ENCODE measurements at places on chromosomes 7 and 10.

- DNase-seq: no peak
Measured at GRCh38 chr7:1691601-1692514, 21.8 kb downstream of the ELFN1 start.

GRCh38 chr7:26729150-26729775 is 135.1 kb downstream of the SKAP2 start:
- no peak for DNase-seq

DNA sequence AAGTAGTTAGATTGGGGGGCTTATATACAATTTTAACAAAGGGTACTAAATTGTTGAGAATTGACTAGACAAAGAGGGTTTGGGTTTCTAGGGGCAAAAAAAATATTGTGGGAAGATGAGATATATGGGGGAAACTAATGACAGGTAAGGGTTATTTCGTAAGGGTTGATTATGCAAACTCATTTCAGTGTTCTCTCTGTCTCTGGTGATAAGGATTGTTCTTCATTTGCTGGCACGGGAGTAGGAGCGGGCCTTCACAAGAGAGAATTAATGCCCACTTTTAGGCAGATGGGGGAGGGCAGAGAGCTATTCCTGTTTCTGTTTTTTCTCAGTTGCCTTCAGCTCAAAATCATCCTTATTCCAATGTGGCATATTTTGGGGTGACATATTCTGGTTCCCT is 258.4 kb downstream of the EXOC4 start:
- no peak for DNase-seq

- no peak for DNase-seq
Measured at GRCh38 chr10:52811776-52812175, 39.2 kb upstream of the MBL2 start.

DNA sequence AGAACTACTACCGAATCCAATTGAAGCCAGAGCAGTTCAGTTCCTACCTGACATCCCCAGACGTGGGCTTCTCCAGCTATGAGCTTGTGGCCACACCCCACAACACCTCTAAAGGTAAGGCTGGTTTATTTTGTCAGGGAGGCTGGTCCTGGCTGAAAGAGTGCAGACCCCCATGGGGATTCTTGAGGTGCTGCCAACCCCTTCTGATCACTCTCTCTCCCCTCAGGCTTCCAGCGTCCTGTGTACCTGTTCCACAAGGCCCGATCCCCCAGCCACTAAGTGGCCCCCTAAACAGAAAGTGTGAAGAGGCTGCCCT is 3.1 kb downstream of the PPP1R35 start:
- DNase-seq: no peak

DNA sequence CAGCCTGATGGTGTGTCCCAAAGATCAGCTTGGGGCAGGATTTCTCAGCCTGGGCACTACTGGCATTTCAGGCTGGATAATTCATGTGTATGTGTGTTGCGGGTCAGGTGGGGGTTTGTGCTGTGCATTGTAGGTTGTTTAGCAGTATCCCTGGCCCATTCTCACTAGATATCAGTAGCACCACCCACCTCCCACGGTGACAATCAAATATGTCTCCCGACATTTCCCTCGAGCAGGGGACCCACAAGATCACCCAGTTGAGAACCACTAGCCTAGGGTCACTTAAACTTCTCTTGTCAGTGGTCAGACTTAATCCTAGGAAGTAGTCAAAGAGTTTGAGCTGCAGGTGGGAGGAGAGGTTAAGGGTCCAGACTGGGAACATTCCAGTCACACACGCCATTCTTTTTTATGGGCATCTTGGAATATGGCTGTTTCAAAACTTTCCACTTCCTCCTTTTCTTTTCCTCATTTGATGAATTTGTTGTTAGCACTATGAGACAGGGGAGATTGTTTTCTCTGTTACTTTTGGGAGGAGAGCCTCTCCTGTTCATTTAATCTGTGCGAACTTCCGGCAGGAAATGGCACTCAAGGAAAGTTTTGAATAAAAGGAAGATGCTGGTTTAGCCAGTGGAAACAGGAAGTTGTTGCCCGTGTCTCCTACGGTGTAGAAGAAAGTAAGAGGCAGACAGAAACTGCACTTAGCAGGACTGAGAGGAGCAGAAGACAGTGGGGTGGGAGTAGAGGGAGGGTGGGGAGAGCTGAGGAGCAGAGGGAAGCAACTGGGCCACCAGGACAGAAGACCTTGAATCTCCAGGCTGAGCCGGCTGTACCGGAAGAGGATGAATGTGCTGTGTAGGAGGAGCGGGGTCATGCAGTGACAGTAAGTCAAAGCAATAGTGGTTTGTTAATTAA is 17.6 kb upstream of the EXOC6 start:
- peak; percentile 33 for DNase-seq

DNA sequence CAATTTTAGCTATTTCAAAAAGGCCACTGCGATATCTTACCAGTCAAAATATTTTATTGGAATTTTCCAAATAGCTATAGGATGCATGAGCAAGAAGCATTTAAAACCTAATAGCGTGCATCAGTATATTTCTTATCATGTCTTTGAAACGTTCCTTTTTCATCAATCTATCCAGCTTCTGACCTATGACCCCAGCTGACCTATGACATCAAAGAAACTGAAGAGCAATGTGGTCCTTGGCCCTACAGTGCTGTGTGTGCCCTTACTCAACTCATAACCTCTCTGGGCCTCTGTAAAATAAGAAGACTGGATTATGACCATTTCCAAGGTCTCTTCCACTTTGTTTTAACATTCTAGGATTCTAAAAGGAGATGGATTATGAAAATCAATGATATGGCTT is 118.2 kb downstream of the ZNF22 start:
- DNase-seq: no peak

DNA sequence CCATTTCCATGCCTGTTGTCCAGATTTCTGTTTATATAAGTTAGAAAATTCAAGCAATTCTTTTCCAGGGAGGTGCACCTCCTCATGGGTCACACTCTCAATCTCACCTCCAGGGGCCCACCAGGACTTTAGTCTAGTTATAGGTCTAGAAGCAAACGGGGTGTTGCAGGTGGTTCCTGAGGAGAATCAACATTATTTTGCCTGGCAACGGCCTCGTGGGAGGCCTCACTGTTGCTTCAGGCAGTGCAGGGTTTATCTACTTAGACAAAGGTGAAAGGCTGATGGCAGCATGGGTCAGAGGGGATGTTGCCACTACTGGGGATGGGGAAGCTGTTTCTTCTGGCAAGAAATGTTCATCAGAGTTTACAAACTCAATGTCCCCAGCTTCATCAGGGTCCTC is 56.7 kb upstream of the LRRC18 start:
- DNase-seq: no peak

DNA sequence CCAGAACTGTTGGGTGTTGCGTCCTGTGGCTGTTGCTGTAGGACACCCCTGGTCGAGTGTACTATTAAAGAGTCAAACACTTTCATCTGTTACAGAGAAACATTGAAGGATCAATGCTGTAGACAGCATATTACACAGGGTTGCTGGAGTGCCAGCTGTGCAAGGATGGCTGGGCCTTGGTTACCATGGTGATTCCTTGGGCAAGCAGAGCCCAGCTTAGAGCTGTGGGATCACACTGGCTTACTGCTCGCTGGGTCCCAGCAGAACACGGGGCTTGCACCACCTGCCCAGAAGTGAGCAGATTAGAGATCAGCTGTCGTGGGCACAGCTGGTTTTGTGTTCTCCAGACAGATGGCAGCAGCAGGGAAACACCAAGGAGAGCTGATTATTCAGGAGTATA is 76.0 kb downstream of the GPR141 start:
- DNase-seq: no peak

DNA sequence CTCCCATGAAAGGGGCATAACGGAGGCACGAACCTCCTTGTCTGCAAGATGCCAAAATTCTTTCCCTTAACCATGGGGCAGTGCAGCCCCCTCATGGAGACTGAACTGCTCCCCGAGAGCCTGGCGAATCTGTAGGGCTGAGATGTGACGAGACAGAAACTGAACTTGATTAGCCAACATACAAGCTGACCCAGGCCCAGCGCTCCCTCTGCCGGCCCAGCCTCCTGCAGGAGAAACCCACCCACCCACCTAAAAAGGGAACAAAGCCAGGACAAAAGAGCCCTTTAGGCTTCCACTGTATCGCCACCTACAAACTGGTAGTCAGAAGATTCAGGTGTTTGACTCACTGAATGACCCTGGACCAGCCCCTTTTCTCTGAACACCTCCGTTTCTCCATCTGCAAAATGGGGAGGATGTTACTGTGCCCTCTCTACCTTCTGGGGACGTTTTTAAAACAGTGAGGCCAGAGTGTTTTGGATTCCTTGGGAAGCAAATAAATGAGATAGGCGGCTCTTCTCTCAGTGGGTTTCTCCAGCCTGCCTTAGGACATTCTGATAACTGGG is 58.4 kb downstream of the C10orf105 start:
- no peak for DNase-seq

GRCh38 chr7:90758933-90759562 is 162.9 kb downstream of the CDK14 start:
- no peak for DNase-seq

DNA sequence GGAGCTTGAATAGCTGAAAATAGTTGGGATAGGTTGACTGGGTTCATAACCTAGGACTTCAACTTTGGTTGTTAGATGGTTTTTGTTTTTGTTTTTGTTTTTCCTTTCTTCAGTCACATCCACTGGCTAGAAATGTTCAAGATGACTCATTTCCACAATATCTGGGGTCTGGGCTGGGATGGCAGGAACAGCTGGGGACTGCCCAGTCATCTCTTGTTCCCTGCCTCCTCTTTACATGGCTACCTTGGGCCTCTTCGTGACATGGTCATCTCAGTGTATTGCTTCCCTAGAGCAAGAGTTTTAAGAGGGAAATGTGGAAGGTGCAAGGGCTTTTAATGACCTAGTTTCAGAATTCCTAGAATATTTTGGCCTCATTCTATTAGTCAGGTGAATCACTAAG is 915.8 kb downstream of the XPNPEP1 start:
- DNase-seq: no peak

- DNase-seq: no peak
Measured at GRCh38 chr10:93598157-93598556, 2.9 kb downstream of the RBP4 start.

GRCh38 chr10:66928776-66929175 is 2.9 kb downstream of the LRRTM3 start:
- DNase-seq: no peak

DNA sequence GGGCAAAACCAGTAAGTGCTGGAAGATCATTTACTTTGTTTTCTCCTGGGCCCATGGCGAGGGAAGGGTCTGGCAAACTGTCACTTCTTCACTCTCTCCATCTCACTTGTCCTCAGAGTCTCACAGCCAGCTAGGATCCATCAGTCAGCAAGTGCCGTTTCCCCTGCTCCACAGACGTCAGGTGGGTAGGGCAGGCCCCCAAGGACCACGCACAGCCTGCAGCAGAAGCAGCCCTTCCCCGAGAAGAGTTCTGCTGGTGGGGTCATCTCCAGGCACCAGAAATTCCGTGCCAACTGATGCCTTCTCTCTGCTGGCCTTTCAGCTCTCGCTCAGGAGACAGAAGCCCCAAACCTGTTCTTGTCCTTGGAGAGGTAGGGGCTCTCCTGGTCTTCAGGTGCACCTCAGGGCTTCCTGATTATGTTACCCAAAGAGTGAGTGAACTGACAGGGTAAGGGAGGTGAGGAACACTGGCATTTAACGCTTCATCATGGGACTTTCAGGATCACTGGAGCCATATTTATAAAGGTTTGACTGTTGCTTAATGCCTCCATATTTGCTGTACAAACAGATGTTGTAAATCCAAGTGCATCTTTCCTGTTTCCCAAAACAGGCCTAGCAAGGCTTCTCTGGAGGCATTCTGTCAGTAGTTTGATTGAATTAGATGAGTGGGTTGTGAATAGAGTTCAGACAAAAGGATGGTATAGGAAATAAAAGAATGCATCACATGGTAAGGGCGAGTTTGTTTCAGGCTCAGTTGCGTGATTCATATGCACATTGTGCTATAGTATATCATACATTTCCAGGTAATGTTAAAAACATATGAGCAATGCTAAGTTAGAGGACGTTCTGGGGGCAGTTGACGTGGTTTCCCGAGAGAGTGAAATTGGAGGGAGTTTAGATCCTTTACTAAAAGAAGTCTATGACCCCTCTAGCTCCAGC is 13.7 kb upstream of the TSPAN15 start:
- no peak for DNase-seq

DNA sequence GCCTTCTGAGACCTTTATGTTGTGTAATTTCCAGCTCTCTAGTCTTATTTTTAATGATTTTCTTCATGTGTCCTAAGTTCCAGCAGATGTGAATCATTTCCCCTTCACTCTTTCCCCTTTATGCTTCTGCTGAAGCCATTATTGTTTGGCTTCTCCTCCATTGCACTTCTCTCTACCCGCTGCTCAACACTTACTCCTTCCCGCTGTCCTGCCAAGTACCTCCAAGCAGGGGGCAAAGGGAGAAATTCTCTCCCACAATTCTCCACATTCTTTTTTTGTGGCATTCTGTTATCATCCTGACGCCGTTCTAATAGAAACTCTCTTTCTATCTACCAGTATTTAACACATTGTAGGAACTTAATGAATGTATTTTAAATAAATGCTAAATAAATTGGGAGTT is 388.9 kb upstream of the TPK1 start:
- no peak for DNase-seq

DNA sequence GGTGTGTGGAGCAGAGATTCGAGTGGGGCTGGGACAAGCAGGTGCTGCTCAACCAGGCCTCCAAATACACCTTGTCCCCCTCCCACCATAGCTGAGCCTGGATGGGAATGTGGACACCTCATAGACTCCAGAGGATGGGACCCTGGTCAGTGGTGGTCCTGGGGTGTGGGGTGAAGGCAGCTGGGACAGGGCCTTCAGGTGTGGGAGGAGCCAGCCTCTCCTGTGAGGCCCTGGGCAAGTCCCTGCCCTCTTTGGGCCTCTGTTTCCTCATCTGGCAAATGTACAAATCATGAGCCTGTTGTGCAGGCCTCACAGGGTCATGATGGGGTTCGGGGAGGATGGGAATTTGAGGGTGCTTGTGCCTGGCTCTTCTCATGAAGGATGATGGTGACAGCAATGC is 362.9 kb upstream of the NUPR2 start:
- no peak for DNase-seq

GRCh38 chr7:150848111-150848510 is 4.2 kb upstream of the AOC1 start:
- DNase-seq: no peak

DNA sequence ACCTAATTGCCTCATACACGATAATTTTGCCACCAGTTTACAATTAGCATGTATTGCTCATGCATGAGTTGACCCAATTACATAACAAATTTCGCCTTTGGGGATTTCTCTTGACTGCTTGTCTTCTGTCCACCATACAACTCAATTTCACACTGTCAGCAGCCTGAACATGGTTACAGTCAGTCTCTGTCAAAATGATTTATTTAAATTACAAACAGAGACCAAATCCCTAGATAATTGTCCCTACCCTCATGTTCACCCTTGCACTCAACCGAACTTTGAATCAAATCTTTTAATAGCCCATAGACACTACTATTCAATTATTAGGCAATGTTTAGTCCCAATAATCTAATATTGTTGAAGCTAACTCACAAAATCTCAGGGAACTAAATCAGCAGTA is 59.7 kb upstream of the NEBL start:
- DNase-seq: no peak
